NCI-H510A (cell line): ENCODE measurements at places on chromosomes 6 and 20.

- DNase-seq: no peak
These were observed 27.7 kb downstream of the ZBP1 start for GRCh38 chr20:57592263-57593092.

- no peak for DNase-seq
These were observed 13.7 kb downstream of the NPEPL1 start for GRCh38 chr20:58706150-58706892.

DNA sequence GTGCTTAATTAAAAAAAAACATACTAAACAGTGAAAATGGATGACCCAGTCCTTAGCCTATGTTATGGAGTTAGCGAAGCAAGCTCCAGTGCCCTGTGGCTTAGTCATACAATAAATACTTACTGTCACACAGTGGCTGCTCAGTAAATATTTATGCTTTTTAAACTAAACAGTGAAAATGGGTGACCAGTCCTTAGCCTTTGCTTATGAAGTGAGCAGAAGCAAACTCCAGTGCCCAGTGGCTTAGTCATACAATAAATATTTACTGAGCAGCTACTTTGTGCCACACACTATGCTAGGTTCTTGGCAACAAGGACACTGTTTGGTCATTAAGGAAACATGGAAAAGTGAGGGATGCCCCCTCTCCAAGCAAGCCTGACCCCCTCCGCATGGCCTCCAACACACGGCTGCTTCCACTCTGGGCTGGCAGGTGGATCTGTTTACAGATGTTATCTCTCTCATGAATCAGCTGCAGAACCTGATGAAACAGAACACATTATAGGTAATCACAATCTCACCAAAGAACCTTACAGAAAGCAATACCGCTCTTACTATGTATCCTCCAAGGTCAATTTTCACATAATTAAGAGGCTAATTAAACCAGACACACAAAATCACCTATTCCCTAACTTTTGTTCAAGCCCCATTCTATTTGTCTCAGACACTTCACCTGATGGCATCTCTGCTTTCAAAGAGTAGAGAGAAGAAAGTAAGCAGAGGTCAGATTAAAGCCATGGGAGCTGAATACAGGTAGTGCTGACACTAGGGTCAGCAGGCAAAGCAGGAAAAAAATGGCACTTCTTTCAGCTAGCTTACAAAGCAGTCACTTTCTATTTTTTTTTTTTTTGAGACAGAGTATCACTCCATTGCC lies 27.3 kb downstream of the CDK5RAP1 start:
- peak; percentile 37 for DNase-seq

- DNase-seq: no peak
These were observed 11.1 kb downstream of the CDH4 start for GRCh38 chr20:61263084-61263695.

DNA sequence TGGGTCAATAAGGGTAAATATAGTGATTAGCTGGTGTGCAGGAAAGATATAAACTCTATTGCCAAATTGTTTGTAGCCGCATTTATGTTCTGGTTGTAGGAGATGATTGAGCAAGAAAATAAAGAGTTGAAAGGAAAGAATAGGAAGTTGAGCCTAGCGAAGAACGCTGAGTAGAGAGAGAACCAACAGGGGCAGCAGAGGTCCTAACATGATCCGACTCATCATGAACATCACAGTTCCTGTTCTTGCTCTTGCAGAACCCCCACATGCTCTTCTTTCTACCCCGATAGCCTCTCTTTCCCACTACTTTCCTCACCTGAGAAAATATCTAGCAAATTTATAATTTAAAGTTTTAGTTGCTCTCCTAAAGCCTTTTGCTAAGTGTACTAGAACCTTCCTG lies 9.9 kb upstream of the ID4 start:
- DNase-seq: no peak

DNA sequence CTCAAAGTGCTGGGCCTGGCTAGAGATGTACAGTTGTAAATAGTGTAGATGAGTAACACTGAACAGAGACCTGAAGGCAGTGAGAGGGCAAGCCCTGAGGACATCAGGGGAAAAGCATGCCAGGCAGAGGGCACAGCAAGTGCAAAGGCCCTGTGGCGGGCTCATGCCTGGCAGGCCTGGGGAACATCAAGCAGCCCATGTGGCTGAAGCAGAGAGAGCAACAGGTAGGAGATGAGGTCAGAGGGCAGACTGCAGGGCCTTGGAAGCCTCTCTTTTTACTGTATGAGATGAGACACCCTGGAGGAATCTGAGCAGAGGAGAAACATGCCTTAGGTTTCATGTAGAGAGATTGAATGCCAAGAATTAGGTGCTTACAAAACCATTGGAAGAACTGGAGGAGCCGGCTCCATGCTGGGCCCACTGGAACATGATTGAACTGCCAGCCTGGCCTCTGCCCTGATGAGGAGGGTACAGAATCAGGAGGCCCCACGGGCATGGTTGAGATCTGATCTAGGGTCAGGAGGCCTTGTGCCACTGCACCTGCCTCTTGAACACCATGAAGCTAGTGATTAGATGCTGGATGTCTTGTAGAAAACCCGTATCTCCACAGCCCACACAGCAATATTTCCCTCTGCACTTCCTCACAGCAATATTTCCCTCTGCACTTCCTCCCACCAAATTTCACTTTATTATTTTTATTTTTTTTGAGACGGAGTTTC lies 5.9 kb upstream of the HMGA1 start:
- DNase-seq: no peak

- no peak for DNase-seq
These were observed 140.4 kb downstream of the JARID2 start for GRCh38 chr6:15386110-15386755.

DNA sequence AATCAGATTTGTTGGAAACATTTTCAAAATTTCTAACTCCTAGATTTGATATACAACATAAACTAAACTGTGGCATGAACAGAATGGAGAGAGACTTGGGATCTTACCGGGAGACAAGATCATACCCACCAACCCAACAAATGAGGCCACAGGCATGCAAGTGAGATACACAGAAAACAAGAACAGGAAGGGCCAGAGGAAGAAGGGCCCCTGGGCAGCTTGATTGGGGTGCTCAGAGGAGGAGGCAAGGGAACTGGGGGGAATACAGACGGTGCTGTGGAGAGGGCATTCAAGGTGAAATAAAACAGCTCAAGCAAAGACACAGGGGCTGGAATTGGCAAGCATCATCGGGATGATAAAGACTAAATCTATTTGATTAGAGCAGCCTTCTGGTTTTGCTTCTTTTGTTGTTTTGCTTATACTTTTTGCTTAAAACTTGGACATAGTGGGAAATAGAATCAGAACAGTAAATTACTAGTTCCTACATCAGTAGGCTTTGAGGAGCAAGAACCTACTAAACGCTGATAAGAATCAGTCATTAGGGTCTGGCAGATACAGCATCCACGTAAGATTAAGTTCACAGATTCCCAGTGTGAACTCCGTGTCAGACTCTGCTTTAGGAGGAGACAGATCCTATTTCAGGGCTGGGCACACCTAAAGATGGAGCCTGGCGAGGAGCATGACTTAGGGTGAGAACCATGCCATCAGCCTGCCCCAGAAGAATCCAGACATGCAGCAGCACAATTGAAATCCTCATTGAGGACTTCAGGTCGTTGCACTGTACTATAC lies 3.5 kb upstream of the RAMACL start:
- no peak for DNase-seq

DNA sequence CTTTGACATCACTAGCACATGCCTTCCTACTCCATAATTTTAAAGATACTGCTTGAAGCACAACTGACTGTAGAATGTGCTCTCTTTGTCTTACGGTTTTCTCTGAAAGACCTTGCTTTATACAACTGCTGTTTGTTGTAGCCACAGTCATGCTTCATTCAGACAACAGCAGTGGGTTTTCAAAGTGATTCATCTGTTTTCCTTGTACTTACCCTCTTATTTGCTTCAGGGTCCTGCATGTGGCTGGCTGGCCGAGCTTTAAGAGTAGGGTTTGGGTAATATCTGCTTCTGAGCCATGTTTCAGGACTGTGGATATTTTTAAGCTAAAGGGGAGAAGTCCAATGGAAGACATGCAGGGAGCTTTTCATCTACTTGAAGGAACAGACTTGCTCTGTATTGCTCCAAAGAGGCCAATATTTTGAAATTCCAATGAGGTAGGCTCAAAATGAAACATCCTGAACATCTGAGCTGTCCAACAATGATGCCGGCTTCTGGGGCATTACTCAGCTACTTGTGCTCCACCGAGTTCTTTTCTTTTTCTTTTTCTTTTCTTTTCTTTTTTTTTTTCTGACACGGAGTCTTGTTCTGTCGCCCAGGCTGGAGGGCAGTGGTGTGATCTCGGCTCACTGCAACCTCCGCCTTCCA lies 160.2 kb upstream of the SGK1 start:
- DNase-seq: no peak

DNA sequence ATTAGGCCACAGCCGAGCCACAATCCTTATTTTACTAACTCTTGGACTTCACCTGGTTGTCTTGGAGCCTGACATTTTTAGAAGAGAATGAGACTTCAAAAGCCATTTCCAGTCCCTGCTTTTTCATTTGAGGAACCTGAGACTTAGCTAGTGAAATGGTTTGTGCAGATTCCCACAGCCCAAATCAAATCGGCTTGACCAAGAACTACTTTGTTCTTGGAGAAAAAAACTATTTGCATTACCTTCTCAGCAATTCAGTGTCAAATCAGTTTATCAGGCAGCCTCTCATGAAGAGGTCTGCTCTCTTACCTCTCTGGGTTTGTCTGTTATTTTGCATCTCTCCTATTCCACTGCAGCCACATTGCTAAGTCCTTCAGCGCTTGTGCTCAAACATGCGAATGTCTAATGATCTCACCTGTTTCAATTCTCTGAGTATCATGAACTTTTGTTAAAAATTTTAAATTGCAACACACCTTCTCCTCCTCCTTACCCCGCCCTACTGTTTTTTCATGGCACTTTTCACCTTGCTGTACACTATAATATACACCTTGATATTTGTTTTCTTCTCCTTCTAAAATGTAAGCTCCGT lies 573 bp upstream of the IFNGR1 start:
- DNase-seq: no peak

DNA sequence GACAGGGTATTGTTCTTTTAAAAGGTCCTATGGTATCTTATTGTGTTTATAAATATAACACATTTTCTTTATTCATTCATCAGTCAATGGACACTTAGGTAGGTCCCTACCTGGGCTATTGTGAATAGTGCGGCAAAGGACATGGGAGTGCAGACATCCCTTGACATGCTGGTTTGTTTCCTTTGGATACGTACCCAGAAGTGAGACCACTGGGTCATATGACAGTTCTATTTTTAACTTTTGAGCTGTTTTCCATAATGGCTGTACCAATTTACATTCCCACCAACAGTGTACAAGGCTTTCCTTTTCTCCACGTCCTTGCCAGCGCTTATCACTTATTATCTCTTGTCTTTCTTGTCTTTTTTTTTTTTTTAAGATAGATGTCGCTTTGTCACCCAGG lies 627.5 kb downstream of the PRKN start:
- DNase-seq: no peak
